ENCODE measurements at places on chromosomes 3 and 15.

- no peak for DNase-seq
These were observed 654.6 kb upstream of the LMCD1 start for GRCh38 chr3:7847021-7847420.

DNA sequence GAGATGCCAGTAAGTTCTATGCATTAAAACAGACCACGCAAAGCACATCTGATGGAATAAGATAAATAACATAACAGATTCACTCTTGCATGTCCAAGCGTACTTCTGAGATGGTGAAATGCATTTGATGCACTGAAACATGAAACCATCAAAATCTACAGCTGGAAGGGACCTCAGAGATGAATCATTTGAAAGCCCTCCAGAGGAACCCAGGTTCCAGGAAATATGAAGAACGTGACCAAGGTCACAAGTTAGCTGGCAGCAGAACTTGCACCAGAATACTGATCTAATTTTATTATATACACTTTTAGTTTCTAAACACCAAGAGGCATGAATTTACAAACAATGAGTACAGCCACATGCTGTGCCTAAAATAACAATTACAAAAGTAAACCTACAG, 957.1 kb downstream of the FHIT start:
- DNase-seq = no peak

DNA sequence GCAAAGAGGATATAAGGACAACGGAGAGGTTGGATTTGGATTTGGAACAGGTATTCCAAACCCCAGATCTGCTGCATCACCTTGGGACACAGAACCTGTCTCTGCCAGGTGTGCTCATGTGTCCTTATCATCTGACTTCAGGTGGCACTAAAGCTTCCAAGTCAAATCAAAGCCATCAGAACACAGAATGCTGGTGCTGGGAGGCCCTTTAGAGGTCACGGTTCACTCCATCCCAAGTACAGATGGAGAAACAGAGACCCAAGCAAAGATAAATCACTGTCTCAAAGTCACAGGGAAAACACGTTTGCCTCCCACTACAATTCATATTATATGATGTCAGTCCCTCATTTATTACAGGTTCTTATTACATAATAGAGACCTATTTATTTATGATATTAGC, 72.8 kb downstream of the HES1 start:
- DNase-seq = no peak

DNA sequence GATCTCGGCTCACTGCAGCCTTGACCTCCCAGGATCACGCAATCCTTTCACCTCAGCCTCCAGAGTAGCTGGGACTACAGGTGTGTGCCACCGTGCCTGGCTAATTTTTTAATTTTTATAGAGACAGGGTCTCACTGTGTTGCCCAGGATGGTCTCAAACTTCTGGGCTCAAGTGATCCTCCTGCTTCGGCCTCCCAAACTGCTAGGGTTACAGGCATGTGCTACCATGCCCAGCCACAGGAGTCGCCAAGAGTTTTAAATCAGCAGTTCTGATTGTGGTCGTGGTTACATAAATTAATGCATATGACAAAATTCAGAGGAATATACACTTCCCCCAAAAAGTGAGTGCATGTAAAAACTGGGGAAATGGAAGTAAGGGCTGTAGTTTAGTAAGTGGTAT, 32.9 kb downstream of the MEGF11 start:
- no peak for DNase-seq

- DNase-seq = no peak
These were observed 580.4 kb downstream of the ROBO1 start for GRCh38 chr3:79187426-79187825.

Data from stimulated activated CD8-positive, alpha-beta memory T cell treated with anti-CD3 and anti-CD28 coated beads, Interleukin-12 subunit alpha, Interleukin-12 subunit beta, amount 100 ng/mL, for 4 hours (primary cell).